T-helper 17 cell (primary cell): ENCODE measurements at places on chromosomes 6 and 20. TPM values are rescaled to one million over a fixed set of nuclear protein-coding genes. Genes with fewer than 3 reads are reported as not detected.
A peak's percentile ranks its signal among the peaks of the same experiment; 100 is the strongest.

The CNKSR3 gene
- not detected for total RNA-seq

DNA sequence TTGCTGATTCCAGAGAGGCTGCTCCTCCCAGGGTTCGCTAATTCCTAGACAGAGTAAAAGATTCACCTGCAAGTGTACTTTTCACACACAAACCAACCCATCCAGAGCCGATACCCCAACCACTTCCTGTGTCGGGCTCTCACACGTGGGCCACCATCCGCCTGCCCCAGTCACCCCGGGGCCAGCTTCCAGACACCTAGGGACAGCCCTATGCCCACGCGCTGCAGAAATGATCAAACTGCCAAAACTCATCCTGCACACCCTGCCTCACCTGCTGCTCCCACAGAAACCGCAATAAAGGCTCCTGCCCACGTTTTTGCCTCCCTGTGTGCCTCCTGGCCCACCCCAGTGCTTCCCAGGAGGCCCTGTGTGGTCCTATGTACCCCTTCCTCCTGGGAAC lies 59.5 kb downstream of the PSMG4 start:
- peak overlapping the region; percentile 78 for H3K4me3 ChIP-seq
- H3K27ac ChIP-seq = peak overlapping the region; percentile 94
- H3K4me1 ChIP-seq = peaks cover 21% of the 10 kb centered on the region
- peaks cover 2% of the 10 kb centered on the region for H3K36me3 ChIP-seq

GRCh38 chr6:111418971-111419693 lies 63.9 kb downstream of the REV3L start:
- H3K27ac ChIP-seq = no peak overlapping the region
- no peaks in the 10 kb centered on the region for H3K36me3 ChIP-seq
- no peak for DNase-seq
- peaks cover 16% of the 10 kb centered on the region for H3K4me1 ChIP-seq

GRCh38 chr20:31596831-31597480 lies 8.1 kb upstream of the ID1 start:
- no peak overlapping the region for H3K27ac ChIP-seq
- H3K4me3 ChIP-seq = no peak overlapping the region
- peaks cover 6% of the 10 kb centered on the region for H3K36me3 ChIP-seq
- H3K4me1 ChIP-seq = peaks cover 7% of the 10 kb centered on the region

DNA sequence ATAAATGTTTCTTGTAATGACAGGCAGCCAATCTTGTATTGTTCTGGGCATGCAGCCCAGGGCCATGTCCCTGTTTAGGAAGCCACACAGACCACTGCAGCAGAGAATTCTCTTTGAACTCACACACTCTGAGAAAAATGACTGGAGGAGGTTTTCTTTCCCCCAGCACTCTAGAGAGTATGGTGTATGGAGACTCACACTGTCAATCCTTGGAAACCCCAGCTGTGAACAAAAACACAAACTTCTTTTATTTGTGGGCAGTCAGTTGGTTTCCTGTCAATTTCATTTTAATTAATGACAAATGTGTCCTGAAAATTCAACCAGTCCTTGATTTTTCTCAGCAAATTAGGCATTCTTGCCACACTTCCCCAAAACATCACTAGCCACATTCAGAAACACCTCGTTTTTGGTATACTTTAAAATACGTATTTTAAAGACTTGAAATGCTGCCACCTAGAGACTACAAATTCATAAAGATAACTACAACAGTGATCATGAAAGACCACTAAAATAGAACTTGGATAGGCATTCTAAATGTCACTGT lies 52.9 kb upstream of the UFL1 start:
- peaks cover 3% of the 10 kb centered on the region for H3K4me1 ChIP-seq
- no peaks in the 10 kb centered on the region for H3K36me3 ChIP-seq
- peaks cover 13% of the 10 kb centered on the region for H3K27me3 ChIP-seq
- no peak for DNase-seq
- no peak overlapping the region for H3K4me3 ChIP-seq

GRCh38 chr6:38482466-38482865 lies 157.3 kb downstream of the BTBD9 start:
- no peak for DNase-seq
- H3K27ac ChIP-seq = no peak overlapping the region
- peaks cover 6% of the 10 kb centered on the region for H3K4me1 ChIP-seq
- H3K36me3 ChIP-seq = peaks cover 1% of the 10 kb centered on the region

DNA sequence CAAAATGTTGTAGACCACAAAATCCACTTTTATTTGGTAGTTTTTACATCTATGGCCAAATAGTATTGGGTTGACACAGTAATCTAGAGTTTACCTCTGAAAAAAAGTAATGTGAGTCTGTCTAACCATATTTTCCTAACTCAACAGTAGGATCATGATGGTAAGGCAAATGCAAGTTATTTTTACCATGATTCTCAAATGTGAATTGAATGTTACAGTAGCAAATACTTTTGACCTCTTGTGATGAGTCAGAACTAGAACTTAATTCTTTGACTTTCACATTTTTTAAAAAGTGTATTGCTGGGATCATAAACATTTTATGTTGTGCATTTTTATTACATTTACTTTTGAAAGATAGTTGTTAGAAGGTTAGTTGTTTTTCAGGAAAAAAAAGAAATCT lies 22.0 kb downstream of the RNF146 start:
- no peak overlapping the region for H3K27ac ChIP-seq
- H3K27me3 ChIP-seq = no peaks in the 10 kb centered on the region
- peaks cover 22% of the 10 kb centered on the region for H3K4me1 ChIP-seq
- DNase-seq = no peak
- H3K4me3 ChIP-seq = no peak overlapping the region

- H3K36me3 ChIP-seq = no peaks in the 10 kb centered on the region
- no peak overlapping the region for H3K4me3 ChIP-seq
- no peak overlapping the region for H3K27ac ChIP-seq
- DNase-seq = no peak
Observed at GRCh38 chr6:154457046-154457713, 53.3 kb downstream of the CNKSR3 start.
